ENCODE measurements at places on chromosomes 1 and 21.

GRCh38 chr1:9366943-9367780, 74.5 kb downstream of the SPSB1 start:
- H3K27ac ChIP-seq, result peak overlapping the region; percentile 38
- H3K4me1 ChIP-seq, result peaks cover 72% of the 10 kb centered on the region
- no peak overlapping the region for H3K4me3 ChIP-seq
- H3K36me3 ChIP-seq, result peaks cover 15% of the 10 kb centered on the region
- no peaks in the 10 kb centered on the region for H3K27me3 ChIP-seq

GRCh38 chr1:18481921-18482701, 1.4 kb downstream of the KLHDC7A start:
- no peak overlapping the region for H3K4me3 ChIP-seq
- H3K27ac ChIP-seq, result no peak overlapping the region
- DNase-seq, result no peak
- no peaks in the 10 kb centered on the region for H3K27me3 ChIP-seq
- no peaks in the 10 kb centered on the region for H3K36me3 ChIP-seq

DNA sequence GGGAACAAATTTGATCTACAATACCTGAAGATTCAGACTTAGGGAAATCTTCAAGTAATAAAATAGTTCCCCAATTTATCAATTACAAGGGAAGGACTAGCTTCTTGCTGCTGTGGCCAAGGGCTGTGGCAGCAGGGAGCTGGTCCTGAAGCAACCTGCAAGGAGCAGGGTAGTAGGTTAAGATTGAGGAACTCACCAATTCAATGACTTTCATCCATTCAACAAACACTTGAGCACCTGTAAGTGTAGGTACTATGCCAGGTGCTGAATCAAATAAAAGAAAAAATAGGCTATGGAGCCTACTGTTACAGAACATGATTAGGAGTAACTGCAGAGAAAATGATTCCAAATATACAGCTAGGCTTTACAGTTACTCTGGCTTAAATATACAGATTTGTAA, 64.2 kb upstream of the RBM34 start:
- no peaks in the 10 kb centered on the region for H3K4me1 ChIP-seq
- H3K27me3 ChIP-seq, result no peaks in the 10 kb centered on the region
- DNase-seq, result no peak
- no peak overlapping the region for H3K27ac ChIP-seq
- no peak overlapping the region for H3K4me3 ChIP-seq

DNA sequence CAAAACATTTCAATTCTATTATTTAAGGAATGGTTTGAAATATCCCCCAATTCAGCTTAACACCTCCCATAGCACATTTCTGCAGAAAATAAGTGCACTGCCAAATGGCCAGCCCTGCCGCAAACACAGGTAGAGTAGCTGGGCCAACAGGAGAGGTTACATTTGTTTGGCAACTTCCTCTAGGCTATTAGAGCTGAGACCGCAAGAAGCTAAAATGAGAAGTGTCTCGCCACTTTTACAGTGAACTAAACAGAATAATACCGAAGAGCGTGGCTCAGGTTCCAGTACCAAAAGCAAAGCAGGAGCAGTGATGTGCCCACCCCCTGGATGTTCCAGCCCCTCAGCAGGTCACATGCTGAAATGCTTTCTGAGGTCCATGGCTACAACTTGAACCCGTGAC, 154.5 kb upstream of the PKN2 start:
- no peak for DNase-seq
- H3K27ac ChIP-seq, result no peak overlapping the region
- H3K4me3 ChIP-seq, result no peak overlapping the region
- no peaks in the 10 kb centered on the region for H3K4me1 ChIP-seq

GRCh38 chr1:11143907-11144306, 44.2 kb upstream of the EXOSC10 start:
- peaks cover 15% of the 10 kb centered on the region for H3K4me1 ChIP-seq
- H3K27me3 ChIP-seq, result no peaks in the 10 kb centered on the region
- DNase-seq, result no peak
- H3K36me3 ChIP-seq, result peaks cover 17% of the 10 kb centered on the region

GRCh38 chr1:198908995-198909394, 270.2 kb downstream of the PTPRC start:
- no peak overlapping the region for H3K27ac ChIP-seq
- H3K4me3 ChIP-seq, result no peak overlapping the region
- DNase-seq, result no peak
- no peaks in the 10 kb centered on the region for H3K36me3 ChIP-seq

GRCh38 chr1:167262836-167263235, 42.1 kb downstream of the POU2F1 start:
- DNase-seq, result no peak
- H3K27ac ChIP-seq, result no peak overlapping the region
- H3K36me3 ChIP-seq, result no peaks in the 10 kb centered on the region
- H3K27me3 ChIP-seq, result no peaks in the 10 kb centered on the region

All from thoracic aorta (tissue), 2 donors.